ENCODE measurements at places on chromosomes 5 and 9. TPM values are rescaled to one million over a fixed set of nuclear protein-coding genes. Genes with fewer than 3 reads are reported as not detected.

The WDR31 gene
- total RNA-seq, result 1.7 TPM

DNA sequence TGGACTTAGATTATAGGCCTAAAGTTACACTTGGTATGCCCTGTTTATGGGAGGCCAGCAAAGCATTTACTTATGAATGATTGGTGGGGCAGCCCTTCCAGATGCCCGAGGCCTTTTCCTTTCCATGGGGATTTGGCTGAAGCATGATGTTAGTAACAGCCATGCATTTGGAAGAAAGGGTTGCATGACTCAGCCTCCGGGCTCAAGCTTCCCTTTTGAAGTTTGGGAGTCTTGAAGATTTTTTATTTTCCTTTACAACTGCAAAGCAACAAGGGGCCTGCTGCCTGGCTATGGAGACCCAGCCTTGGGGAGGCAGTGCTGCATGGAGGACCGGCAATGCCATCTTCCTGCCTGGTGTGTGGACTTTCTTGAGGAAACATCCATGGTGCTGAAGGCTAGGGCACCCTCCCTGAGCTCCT is 244.7 kb downstream of the ICE1 start:
- DNase-seq, result no peak

The FSTL4 gene
- total RNA-seq, result 0.62 TPM

- DNase-seq, result no peak
Measured at GRCh38 chr9:17332115-17332514, 197.3 kb downstream of the CNTLN start.

The GRM6 gene
- 0.16 TPM for total RNA-seq

Measured in occipital lobe (tissue), 3 donors.